ENCODE measurements at places on chromosomes 11 and 22.

GRCh38 chr22:46515208-46516111 lies 22.0 kb downstream of the CELSR1 start:
- no peak for DNase-seq

- DNase-seq: no peak
Observed at GRCh38 chr11:11667056-11667455, 45.3 kb upstream of the GALNT18 start.

GRCh38 chr11:31767066-31767465 lies 44.1 kb downstream of the PAX6 start:
- DNase-seq: no peak

- DNase-seq: no peak
Observed at GRCh38 chr11:85355921-85356320, 271.2 kb downstream of the DLG2 start.

DNA sequence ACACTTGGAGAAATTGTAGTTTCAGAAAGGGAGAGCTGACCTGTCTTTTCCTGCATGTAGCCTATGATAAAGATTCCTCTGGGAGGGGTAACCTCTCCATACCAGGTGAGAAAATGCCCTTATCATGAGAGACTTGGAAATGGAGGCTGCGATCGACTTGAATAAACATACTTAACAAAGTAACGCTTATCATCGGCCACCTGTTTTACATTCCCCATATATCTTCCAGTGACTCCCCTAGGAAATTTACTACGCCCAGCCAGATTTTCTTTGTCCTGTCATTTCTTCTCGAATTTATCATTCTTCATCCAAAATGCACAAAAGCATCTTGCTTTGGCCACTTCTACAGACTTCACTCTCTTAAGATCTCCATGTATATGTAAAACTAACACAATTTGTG lies 143.5 kb downstream of the CCDC81 start:
- no peak for DNase-seq

GRCh38 chr11:48049036-48049435 lies 68.7 kb downstream of the PTPRJ start:
- DNase-seq: no peak

- DNase-seq: peak; percentile 7
Observed at GRCh38 chr11:101436511-101437142, 147.2 kb downstream of the TRPC6 start.

GRCh38 chr11:46202149-46202548 lies 75.3 kb upstream of the CREB3L1 start:
- DNase-seq: no peak

DNA sequence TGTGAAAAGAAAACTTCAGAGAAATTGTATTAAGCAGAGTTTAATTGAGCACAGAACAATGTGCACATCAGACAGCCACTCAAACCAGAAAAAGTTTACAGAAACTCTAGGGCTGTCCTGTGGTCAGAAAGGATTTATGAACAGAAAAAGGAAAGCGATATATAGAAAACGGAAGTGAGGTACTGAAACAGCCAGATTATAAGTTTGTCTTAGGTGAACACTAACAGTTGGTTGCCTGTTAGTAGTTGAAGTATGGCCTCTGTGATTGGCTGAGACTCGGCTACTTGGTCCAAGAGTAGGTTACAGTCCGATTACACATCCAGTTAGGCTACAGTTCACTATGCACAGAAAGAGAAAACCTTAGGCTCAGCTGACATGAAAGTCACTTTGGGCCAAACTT lies 1232.5 kb upstream of the RAG2 start:
- no peak for DNase-seq

DNA sequence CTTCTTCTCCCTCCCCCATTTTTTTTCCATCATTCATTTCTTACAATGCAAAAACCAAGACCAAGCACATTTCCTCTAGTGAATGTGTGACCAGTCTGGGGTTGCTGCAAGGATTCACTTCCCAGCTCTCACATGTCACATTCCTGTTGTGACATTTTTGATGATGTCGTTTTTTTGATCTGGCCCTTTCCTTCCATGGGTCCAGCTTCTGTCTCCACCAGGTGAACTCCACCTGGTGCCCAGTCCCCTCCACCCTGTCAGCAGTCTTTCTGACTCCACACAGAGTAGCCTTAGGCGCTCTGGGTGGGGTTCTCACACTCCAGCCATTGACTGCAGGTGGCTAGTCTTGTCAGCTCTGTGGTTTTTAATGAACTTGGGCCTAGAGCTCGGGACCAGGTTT lies 15.6 kb downstream of the PANX1 start:
- no peak for DNase-seq

DNA sequence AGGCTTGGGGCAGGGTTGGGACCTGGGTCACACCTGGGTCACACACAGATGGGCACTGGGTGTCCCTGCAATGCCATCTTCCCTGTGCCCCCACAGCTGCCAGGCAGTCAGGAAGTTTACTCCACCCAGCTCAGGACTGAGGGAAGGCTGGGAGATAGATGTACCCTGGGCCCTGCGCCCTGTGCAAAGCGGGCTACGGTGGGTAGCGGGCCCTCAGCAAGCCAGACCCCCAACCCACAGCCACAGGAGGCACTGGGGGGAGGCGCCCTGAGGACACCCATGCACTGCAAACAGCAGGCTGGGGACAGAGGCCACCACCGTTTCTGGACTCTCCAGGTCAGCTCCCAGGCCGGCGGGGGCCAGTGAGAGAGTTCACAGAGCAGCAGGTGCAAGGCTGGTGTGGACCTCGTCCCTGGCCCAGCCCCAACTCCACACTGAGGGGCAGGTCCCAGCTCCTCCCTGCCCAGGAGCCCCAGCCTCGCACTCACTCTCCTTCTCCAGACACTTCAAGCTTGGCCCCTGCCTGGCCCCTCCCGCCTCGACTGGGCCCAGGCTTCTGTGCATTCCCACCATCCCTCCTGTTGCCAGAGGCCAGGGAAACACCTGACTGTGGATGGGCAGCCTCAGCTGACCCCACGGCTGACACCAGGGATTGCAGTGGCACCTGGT lies 4.9 kb downstream of the DUSP8 start:
- DNase-seq: no peak

DNA sequence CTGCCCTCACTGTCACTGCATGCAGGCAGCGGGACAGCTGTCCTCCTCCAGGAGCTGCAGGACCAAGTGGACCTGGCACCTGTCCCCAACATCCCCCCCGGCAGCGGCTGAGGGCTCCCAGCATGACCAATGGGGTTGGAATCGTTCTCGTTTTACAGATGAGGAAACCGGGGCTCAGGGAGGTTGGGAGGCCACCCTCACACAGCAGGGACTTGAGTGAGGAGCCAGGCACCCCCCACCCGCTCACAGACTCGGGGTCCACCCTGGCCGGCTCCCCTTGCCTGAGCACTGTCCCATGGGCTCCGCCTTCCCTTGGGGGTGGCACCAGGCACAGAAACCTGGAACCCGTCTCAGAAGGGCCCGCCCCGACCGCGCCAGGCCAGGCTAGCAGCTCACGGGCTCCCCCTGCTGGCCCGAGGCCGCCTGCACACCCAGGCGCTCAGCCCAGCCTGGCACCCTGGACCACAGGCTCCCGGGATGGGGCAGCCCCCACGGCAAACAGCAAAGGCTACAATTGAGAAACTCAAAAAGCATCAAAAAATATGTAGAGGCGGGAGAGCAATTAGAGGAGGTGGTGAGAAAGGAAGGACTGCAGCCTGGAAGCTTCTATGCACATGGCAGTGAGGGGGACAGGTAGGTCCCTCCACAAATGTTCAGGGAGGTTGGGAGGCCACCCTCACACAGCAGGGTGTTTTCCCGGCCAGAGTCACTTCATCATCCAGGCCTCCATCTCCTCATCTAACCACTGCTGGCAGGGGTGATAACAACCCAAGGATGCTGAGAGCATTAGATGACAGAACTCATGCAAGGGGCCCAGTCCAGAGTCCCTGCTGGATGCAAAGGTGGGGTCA lies 12.8 kb downstream of the MACROD1 start:
- peak; percentile 81 for DNase-seq

- peak; percentile 86 for DNase-seq
Observed at GRCh38 chr22:36028646-36029405, at the start of gene RBFOX2. Gene RBFOX2, minus strand, starts transcription at chr22:36028824. Its CDS starts 399 bp downstream, at chr22:36028425.

GRCh38 chr22:44103735-44104480 lies 76.8 kb upstream of the PARVG start:
- no peak for DNase-seq

GRCh38 chr11:126466236-126467045 lies 111.0 kb downstream of the ST3GAL4 start:
- DNase-seq: no peak

DNA sequence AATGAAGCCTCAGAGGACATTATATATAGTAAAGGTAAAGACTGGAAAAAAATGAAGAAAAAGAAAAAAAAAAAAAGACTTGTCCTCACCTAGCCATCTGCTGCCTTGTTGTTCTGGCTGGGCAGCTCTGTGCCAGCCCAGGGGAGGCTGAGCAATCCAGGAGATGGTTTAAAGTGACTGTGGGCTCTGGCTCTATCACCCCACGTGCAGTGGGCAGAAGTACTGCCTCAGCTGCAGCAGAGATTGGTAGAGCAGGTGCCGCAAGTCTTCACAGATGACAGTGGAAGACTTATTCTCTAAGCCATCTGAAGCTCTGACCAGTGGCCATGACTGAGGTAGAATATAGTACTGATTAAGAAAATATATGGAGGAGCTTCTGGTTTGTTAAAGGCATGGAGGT lies 62.2 kb downstream of the SGSM3 start:
- DNase-seq: no peak

DNA sequence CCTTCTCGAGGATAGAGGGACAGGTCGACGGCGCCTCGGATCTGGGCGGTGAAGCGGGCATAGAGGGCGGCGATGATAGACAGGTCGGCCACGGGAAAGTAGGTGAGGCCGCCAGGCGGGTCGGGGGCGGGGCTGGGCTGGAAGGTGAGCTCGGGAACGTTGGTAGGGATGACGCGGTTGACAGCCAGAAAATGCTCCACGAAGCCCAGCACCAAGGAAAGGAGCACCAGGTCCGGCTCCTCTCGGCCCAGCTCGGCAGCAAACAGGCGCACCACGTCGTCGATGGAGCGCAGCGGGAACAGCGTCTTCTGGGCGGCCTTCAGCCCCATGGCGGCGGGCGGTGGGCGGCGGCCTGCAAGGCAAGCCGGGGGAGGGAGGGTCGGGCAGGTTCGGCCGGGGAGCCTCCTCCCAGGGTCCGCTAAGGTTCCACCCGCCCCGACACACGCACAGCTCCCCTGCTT lies 540 bp downstream of the MEN1 start:
- no peak for DNase-seq

GRCh38 chr22:38784856-38785255 lies 9.1 kb downstream of the DNAL4 start:
- DNase-seq: no peak

DNA sequence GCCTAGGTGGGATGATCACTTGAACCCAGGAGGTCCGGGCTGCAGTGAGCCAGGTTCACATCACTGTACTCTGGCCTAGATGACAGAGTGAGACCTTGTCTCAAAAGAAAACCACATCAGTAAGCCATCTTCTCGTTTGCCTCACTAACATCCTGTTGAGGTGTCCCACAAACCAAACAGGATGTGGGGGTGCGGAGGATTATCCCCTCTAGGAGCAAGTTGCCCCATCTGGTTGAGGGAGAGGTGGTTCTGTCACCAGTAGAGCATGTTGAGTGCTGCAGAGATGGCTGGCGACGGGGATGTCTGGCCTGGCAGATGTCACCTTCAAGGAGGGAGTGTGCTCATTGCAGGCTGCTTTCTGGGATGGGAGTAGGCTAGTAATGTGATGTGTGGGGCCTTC lies 72.4 kb downstream of the ZNRF3 start:
- peak; percentile 72 for DNase-seq

GRCh38 chr22:23548501-23549197 lies 31.4 kb downstream of the IGLL1 start:
- no peak for DNase-seq

Data from stimulated activated CD4-positive, alpha-beta T cell treated with anti-CD3 and anti-CD28 coated beads, Interleukin-2, amount 100 ng/mL, for 24 hours (primary cell).